Kidney tubule cell (primary cell): ENCODE measurements at places on chromosomes 5 and 9.

DNA sequence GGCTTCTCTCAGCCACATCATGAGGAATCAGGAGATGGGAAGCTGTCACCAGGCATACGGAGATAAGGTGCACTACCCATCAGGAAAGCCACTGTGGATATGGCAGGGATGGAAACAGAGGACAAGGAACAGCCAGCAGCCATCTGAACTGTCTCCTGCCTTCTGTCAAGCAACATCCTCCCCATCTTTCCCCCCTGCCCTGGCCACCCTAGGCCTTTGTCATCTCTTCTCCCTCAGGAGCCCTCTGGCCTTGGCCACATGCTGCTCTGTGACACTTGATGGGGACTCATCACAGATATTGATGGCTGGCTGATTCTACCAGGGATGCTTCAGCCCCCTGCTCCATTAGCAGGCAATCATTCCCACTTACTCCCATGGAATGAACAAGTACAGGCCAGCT lies 21.1 kb upstream of the MEIKIN start:
- DNase-seq: no peak

DNA sequence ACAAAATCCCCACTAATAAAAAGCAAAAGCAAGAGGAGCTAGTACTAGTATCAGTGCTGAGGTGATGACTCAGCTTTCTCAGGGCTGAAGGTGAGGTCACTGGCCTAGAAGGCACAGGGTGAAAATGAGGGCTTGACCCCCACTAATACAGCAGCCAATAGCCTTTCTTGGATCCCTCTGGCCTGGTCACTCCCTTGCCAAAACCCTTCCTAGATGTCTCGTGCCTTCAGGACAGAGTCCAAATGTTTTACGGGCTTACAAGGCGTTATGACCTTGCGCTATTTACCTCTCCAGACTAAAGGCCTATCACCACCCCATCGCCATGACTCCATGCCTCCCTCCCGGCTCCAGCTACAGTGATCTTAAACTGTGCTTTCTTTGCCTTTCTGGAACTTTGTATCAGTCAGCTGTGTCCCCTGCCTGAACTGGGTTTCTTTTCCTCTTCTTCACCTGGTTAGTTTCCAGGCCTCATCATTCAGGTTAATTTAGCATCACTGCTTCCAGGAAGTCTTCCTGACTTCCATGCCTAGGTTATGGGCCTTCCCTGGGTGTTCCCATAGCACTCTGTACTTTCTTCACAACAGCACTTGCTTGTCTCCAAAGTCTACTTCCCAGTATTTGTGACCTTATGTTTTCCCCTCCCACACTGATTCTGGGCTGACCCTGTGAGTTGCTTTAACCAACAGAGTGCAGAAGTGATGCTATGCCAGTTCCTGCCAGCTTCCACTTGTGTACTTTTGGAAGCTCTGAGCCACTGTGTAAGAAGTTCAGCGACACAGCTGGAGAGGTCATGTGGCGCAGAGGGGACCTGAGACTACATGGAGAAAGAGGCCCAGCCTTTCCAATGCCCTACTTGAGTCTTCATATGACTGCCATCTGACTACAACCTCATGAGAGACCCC lies 4.2 kb upstream of the DELE1 start:
- DNase-seq: peak; percentile 12

GRCh38 chr9:16217943-16218701 lies 652.3 kb downstream of the BNC2 start:
- no peak for DNase-seq

DNA sequence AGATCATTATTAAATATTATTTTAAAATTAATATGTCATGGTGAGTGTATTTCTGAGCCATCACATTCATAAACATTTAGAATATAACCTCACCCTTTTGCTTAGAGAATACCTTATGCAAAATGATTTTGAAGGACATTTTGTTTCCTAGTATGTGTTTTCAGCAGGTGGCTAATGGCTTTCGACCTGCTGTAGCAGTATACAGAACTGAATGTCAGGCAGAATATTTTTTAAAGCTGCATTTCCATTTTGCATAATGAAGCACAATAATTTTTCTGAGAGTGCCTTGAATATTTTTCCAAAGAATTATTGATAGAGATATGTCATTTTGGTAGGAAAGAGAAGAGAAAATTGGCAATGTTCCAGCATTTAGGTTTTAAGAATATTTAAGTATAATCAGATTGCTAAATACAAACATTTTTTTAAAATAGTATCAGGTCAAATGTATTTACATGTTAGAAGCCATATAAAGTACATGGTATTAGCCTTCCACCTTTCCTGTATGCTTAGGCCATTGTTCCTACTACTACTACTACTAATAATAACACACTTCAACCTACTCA lies 42.3 kb downstream of the PAM start:
- DNase-seq: no peak

DNA sequence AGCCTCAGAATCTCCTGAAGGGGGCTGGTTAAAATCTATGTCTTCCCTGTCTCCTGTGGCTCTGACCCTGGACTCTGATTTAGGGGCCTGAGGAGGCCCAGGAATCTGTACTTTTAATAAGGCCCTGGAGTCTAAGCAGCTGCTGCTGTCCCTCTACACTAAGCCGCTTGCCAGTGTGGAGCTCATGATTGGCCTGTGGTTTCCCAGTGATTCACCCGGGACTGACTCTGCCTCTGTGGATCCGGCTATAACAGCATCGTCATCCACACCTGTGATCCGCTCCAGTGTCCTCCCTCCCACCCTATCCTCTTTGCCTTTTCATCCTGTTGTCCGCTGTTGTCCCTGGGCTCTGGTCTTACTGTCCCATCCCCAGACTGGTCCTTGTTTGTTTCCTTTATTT lies 3.7 kb downstream of the SLC31A2 start:
- peak; percentile 73 for DNase-seq

DNA sequence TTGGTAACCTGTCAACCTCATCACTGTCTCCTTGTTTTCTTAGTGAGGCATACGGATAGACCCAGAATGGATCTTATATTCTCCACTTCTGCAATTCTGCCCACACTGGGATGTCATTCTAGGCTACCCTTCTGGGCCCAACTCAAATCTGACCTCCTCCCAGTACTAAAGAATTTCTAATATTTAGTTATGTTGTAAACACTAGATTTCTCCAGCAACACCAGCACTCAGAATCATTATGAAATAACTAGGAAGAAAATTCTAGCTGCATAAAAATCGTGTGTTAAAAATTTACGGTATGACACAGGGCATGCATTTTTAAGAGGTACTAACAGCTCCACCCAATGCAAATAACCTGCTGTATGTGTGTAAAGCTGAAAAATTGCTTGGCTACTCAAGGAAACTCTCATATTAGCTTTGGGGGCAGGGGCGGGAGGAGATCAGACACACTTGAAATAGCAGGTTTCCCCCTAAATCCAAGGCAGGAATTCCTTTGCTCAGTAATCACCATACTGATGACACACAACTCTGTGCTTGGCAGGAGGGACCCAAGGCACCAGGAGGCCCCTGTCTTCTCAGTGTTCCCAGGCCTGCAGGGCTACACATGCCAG lies 27.3 kb downstream of the MACROH2A1 start:
- peak; percentile 87 for DNase-seq

GRCh38 chr9:15295761-15296405 lies 11.1 kb downstream of the TTC39B start:
- DNase-seq: peak; percentile 81

DNA sequence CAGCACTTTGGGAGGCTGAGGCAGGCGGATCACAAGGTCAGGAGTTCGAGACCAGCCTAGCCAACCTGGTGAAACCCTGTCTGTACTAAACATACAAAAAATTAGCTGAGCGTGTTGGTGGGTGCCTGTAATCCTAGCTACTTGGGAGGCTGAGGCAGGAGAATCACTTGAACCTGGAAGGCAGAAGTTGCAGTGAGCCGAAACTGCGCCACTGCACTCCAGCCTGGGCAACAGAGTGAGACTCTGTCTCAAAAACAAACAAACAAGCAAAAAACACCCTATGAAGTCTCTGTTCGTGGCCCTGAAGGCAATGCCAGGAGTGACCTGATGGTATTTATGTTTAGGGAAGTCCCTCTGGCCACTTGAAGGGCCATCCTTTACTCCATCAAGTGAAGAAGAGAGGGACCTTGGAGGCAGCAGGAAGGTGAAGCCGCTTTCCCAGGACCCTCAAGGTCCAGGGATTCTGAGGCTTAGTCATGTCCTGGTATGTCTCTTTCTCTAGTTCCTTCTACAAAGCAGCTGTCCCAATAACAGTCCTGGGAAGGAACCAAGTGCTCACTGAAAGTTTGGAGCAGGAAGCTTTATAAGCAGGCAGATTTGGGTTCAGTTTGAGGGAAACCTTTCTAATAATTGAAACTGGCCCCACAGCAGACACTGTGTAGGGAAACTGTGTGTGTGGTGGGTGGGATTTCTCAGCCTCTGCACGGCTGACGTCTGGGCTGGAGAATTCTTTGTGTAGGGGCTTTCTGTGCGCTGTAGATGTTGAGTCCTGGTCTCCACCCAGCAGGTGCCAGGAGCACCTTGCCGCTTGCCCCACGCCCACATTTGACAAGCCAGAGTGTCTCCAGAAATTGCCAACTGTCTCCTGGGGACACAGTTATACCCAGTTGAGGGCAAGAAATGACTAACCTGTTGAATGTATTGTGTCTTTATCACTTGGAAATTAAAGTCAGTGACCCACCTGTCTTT lies 12.5 kb downstream of the PHF2 start:
- DNase-seq: peak; percentile 44

GRCh38 chr5:142012792-142013388 lies at the start of gene GNPDA1:
GNPDA1 (minus strand) TSS chr5:142013027; CDS start chr5:142012035, 992 bp downstream.
- DNase-seq: peak; percentile 90

- DNase-seq: no peak
Measured at GRCh38 chr5:68482199-68482598, 266.6 kb downstream of the PIK3R1 start.

GRCh38 chr5:55701462-55702103 lies 10.5 kb downstream of the SLC38A9 start:
- no peak for DNase-seq
